ENCODE measurements at places on chromosomes 2 and 18. TPM values are rescaled to one million over a fixed set of nuclear protein-coding genes. Genes with fewer than 3 reads are reported as not detected.
A peak's percentile ranks its signal among the peaks of the same experiment; 100 is the strongest.

Gene TAF4B
- total RNA-seq = 10.4 TPM

Gene FIGN
- not detected for total RNA-seq

DNA sequence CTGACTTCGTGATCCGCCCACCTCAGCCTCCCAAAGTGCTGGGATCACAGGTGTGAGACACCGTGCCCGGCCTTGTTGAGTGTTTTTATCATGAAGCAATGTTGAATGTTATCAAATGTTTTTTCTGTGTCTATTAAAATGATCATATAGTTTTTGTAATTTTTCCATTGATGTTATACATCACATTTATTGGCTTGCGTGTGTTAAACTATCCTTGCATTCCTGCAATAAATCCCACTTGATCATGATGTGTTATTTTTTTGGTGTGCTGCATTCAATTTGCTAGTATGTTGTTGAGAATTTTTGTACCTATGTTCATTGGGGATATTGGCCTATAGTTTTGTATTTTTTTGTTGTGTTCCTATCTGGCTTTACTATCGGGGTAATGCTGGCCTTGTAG, 113.1 kb upstream of the PARD3B start:
- no peak for DNase-seq
- no peak overlapping the region for H3K4me3 ChIP-seq
- H3K27ac ChIP-seq = no peak overlapping the region
- no peaks in the 10 kb centered on the region for H3K4me1 ChIP-seq
- H3K36me3 ChIP-seq = no peaks in the 10 kb centered on the region
- H3K27me3 ChIP-seq = peaks cover 7% of the 10 kb centered on the region

GRCh38 chr18:8623549-8624106, 14.4 kb downstream of the RAB12 start:
- no peak for DNase-seq
- peaks cover 28% of the 10 kb centered on the region for H3K4me1 ChIP-seq
- no peaks in the 10 kb centered on the region for H3K27me3 ChIP-seq
- H3K4me3 ChIP-seq = peak overlapping the region; percentile 31

- H3K27ac ChIP-seq = no peak overlapping the region
- H3K4me3 ChIP-seq = no peak overlapping the region
- H3K36me3 ChIP-seq = no peaks in the 10 kb centered on the region
- no peaks in the 10 kb centered on the region for H3K4me1 ChIP-seq
- no peaks in the 10 kb centered on the region for H3K27me3 ChIP-seq
- no peak for DNase-seq
These were observed 215.6 kb upstream of the MAP2 start for GRCh38 chr2:209208211-209208610.

DNA sequence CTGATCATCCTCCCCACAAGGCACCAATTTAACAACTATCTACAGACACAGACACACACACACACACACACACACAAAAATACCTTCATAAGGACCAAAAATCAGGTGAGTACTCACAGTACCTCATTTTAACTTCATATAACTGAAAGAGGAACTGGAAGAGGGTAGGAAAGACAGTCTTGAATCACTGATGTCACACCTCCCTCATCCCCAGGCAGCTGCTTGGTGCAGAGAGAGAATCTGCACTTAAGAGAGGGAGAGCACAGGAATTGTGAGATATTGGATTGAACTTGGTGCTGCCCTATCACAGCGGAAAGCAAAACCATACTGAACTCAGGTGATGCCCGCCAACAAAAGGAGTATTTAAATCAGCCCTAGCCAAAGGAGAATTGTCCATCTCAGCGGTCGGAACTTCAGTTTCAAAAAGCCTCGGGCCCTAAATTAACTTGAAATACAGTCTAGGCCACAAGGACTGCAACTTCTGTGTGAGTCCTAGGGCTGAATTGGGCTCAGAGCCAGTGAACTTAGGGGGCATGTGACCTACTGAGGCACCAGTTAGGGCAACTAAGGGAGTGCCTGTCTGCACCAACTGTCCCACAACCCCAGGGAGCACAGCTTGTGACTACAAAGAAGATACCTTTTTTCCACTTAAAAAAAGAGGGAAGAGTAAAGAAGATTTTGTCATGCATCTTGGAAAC, 211.1 kb downstream of the LRATD1 start:
- H3K4me1 ChIP-seq = no peaks in the 10 kb centered on the region
- H3K27ac ChIP-seq = no peak overlapping the region
- H3K4me3 ChIP-seq = no peak overlapping the region
- H3K36me3 ChIP-seq = no peaks in the 10 kb centered on the region

GRCh38 chr2:159468257-159468656, 148.1 kb downstream of the BAZ2B start:
- peaks cover 2% of the 10 kb centered on the region for H3K36me3 ChIP-seq
- H3K4me1 ChIP-seq = peaks cover 5% of the 10 kb centered on the region
- H3K27ac ChIP-seq = no peak overlapping the region

DNA sequence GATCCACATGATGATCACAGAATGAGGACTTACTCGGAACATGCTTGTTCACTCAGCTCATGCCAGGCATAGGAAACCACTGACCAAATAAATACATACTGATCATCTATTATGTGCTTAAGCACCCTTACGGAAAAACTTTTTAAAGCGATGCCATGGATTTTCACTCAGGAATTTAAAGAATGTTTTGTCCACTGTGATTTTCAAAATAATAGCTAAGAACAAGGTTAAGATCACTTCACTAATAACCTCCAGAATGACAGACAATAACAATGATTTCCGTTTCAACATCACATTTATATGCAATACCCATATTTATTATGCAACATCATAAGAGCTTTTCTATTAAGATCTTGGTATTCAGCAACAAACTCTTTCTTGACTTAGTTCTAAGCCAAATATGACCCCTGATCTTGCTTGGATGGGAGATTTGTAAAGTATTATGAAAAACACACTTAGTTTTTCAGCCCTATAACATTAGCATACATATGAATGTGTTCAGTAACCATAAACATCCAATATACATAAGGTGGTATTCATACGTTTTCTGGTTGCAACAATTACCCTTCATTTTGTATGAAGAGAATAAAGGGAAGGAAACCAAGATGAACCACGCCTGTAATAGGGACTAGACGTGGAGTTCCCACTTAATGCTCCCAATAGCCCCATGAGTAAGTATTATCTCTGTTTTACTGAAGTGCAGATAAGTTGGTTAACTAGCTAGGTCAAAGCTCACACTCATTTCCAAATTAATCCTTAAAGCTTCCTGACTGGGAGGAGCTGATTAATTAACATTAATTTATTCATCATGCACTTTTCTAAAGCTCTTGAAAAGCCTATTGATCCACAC, 1.9 kb downstream of the CD302 start:
- H3K4me1 ChIP-seq = peaks cover 10% of the 10 kb centered on the region
- DNase-seq = no peak
- H3K27me3 ChIP-seq = peaks cover 16% of the 10 kb centered on the region
- H3K36me3 ChIP-seq = peaks cover 5% of the 10 kb centered on the region
- peak overlapping the region; percentile 45 for H3K4me3 ChIP-seq
- H3K27ac ChIP-seq = no peak overlapping the region

DNA sequence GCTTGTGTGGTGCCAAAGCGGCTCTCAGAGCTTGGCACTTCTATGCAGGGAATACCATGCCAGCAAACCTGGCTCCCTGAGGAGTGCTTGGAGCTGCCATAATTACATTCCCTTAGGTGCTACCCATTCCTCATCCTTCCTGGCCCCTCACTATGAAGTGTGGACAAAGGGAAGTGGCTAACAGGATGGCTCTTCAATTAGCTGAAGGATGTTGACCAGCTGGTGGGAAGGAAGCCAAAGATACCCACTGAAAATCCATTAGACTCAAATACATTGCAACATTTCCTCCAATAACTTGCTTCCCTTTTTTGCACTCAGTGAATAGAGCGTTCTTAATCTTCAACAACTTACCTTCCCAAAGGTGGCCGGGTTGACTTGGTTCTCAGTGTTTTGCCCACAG, 8.5 kb downstream of the RFX8 start:
- H3K4me3 ChIP-seq = no peak overlapping the region
- DNase-seq = no peak
- H3K4me1 ChIP-seq = no peaks in the 10 kb centered on the region
- no peaks in the 10 kb centered on the region for H3K27me3 ChIP-seq
- no peak overlapping the region for H3K27ac ChIP-seq

DNA sequence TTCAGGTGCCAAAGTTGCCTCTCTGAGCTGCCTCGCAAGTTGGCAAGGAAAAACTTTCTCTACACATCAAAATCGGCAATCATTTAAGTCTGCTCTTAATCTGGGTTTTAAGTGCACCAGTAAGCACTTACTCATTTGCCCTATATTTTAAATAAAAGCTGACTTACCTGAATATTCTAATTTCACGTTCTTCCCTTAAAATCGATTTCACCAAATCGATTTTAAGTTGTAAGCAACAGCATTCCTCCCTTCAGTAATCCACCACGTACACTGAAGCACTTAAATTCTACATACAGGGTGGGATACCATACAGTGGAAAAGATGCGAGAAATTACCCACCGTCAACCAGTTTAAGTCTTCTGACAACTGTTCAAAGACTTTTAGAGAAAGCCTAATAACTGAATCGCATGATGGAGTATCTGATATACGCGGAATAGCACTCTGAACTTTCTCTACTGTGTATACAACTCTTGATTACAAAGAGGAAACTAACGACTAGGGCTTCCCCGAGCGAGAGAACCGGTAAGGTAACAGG, 1.6 kb downstream of the PPP3R1 start:
- peaks cover 35% of the 10 kb centered on the region for H3K4me1 ChIP-seq
- no peak for DNase-seq
- H3K27ac ChIP-seq = no peak overlapping the region

GRCh38 chr2:122639711-122640110, 884.3 kb downstream of the TSN start:
- no peak for DNase-seq

All from T-helper 17 cell (primary cell).